Thoracic aorta (tissue), 2 donors: ENCODE measurements at places on chromosomes 2 and 18. TPM values are rescaled to one million over a fixed set of nuclear protein-coding genes. Genes with fewer than 3 reads are reported as not detected.
A peak's percentile ranks its signal among the peaks of the same experiment; 100 is the strongest.

PAX8 gene
- 10.3 TPM for total RNA-seq

GALNT5 gene
- total RNA-seq, result 3.7 TPM

CDCA7 gene
- 4.9 TPM for total RNA-seq

CFAP65 gene
- not detected for total RNA-seq

GNAL gene
- 20.4 TPM for total RNA-seq

RSAD2 gene
- 11.8 TPM for total RNA-seq

NGEF gene
- total RNA-seq, result 0.81 TPM

MAPK4 gene
- total RNA-seq, result 4.0 TPM

DNA sequence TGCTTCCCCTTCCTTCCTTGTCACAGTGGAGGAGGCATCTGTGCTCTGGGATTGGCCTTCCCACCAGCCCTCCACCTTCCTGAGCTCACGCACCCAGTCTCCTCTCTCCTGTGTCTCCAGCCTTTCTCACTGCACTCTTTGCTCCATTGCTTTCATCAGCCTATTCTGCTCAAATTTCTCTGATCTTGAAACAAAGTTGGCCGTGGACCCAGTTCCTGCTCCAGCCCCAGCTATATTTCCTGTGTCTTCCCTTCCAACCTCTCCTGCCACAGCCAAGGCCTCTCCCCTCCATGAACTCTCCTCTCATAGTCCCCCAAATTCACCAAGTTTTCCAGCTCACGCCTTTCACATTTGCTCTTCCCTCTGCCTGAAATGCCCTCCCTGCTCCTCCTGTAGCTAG lies 226.6 kb upstream of the AGAP1 start:
- no peak overlapping the region for H3K4me3 ChIP-seq
- H3K36me3 ChIP-seq, result no peaks in the 10 kb centered on the region
- no peak for DNase-seq

- H3K4me3 ChIP-seq, result no peak overlapping the region
- H3K27ac ChIP-seq, result no peak overlapping the region
- H3K4me1 ChIP-seq, result no peaks in the 10 kb centered on the region
- no peaks in the 10 kb centered on the region for H3K27me3 ChIP-seq
- no peak for DNase-seq
Measured at GRCh38 chr2:15798701-15799431, 141.5 kb upstream of the MYCN start.

DNA sequence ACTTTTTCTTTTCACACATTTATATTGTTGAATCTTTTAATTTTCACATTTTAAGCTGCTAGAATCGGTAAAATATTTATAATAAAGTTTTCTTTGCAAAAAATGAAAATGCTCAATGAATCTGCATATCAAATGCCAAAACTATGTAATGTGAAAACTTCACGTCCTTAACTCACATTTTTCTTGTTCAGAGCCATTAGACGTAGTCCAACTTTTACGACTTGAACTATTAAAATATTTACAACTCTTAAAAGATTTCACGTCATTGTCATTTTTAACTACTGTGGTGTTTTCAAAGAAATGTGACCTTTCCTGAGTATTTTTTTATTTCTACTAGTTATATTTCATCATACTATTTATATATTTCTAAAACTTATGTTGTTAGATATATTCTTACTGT lies 54.9 kb downstream of the MRPS9 start:
- H3K4me3 ChIP-seq, result no peak overlapping the region
- H3K4me1 ChIP-seq, result no peaks in the 10 kb centered on the region
- DNase-seq, result no peak
- no peaks in the 10 kb centered on the region for H3K27me3 ChIP-seq
- H3K27ac ChIP-seq, result no peak overlapping the region
- H3K36me3 ChIP-seq, result peaks cover 3% of the 10 kb centered on the region

- no peak overlapping the region for H3K4me3 ChIP-seq
- H3K4me1 ChIP-seq, result no peaks in the 10 kb centered on the region
- no peaks in the 10 kb centered on the region for H3K36me3 ChIP-seq
Measured at GRCh38 chr2:4368907-4369306, 665.5 kb downstream of the DCDC2C start.

DNA sequence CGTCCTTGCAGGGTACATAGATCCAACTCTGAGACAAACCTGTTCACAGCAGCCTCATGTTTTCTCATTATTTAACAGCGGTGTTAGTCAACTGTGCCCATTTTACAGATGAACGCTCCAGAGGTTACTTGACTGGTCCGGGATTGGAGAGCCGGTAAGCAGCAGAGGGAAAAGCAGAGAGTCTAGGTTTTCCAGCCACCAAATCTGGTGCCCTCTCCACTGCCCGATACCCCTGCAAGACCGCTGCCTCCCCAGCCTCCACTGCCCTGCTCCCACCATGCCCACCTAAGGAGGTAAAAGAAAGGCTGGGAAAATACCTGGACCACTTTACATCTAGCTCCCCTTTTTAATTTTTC lies 51.5 kb downstream of the EIPR1 start:
- H3K4me1 ChIP-seq, result no peaks in the 10 kb centered on the region
- H3K36me3 ChIP-seq, result no peaks in the 10 kb centered on the region
- H3K4me3 ChIP-seq, result no peak overlapping the region
- H3K27ac ChIP-seq, result no peak overlapping the region
- no peaks in the 10 kb centered on the region for H3K27me3 ChIP-seq
- no peak for DNase-seq

DNA sequence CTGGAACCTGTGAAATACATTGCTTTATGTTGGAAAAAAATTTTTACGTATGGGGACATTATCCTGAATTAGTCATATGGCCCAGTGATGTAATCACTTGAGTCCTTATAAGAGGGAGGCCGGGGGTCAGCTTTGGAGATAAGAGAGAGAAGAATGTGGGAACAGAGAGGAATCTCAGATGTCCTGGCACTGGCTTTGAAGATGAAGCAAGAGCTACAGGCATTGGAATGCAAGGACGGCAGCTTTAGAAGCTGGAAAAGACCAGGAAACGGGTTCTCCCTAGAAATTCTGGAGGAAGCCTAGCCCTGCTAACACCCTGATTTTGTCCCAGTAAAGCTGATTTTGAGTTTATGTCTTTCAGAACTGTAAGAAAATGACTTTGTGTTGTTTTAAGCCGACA lies 1129.9 kb upstream of the GYPC start:
- no peak for DNase-seq
- no peak overlapping the region for H3K27ac ChIP-seq
- H3K36me3 ChIP-seq, result no peaks in the 10 kb centered on the region
- H3K4me1 ChIP-seq, result no peaks in the 10 kb centered on the region

DNA sequence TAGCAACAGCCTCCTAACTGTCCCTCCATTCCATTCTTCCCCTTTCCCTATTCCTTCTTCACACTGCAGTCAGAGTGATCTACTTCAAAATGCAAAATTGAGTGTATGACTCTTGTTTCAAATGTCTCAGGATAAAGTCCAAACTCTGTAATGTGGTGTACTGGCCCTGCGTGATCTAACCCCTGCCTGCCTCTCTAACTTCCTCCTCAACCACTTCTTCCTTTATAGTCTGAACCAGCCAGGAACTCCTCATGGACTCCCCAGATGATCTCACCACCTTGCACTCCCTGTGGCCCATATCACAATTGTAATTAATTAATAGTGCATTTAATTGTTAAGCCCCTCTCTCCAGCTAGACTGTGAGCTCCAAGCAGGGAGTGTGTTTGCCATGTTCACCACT lies 3.1 kb upstream of the B3GNT2 start:
- DNase-seq, result no peak
- no peak overlapping the region for H3K4me3 ChIP-seq
- H3K27ac ChIP-seq, result no peak overlapping the region
- H3K36me3 ChIP-seq, result no peaks in the 10 kb centered on the region

- H3K27me3 ChIP-seq, result no peaks in the 10 kb centered on the region
- no peak for DNase-seq
- H3K27ac ChIP-seq, result no peak overlapping the region
- H3K4me1 ChIP-seq, result peaks cover 30% of the 10 kb centered on the region
- no peaks in the 10 kb centered on the region for H3K36me3 ChIP-seq
- no peak overlapping the region for H3K4me3 ChIP-seq
Measured at GRCh38 chr2:152363936-152364335, 29.0 kb downstream of the FMNL2 start.

GRCh38 chr2:240902615-240903041 lies 3.5 kb upstream of the CROCC2 start:
- no peak for DNase-seq
- no peak overlapping the region for H3K4me3 ChIP-seq
- no peaks in the 10 kb centered on the region for H3K4me1 ChIP-seq
- H3K27me3 ChIP-seq, result no peaks in the 10 kb centered on the region
- no peak overlapping the region for H3K27ac ChIP-seq
- no peaks in the 10 kb centered on the region for H3K36me3 ChIP-seq

GRCh38 chr18:4068552-4069158 lies 386.5 kb downstream of the DLGAP1 start:
- H3K27ac ChIP-seq, result no peak overlapping the region
- H3K36me3 ChIP-seq, result no peaks in the 10 kb centered on the region
- H3K4me3 ChIP-seq, result no peak overlapping the region
- no peak for DNase-seq

DNA sequence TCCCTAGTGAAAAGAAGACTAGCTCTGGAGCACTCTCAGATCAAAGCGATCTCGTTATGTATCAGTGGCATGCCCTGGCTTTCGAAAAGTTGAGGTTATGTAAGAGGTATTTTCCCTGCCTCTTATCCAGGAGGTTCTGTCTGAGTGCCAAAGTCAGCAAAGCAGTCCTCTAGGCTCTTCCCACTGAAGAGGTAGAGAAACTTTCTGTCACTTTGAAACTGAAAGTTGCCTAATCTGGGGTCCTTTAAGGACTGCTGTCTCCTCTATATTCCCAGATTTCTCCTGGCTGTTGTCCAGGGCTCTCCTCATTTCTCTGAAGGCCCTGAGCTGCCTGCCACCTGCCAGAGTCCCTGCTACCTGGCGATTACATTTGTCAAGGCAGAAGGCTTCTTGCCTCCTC lies 96.3 kb downstream of the B3GNT2 start:
- no peak overlapping the region for H3K27ac ChIP-seq
- no peaks in the 10 kb centered on the region for H3K27me3 ChIP-seq
- peak overlapping the region; percentile 26 for H3K4me3 ChIP-seq
- no peaks in the 10 kb centered on the region for H3K36me3 ChIP-seq
- no peak for DNase-seq
